ENCODE measurements at places on chromosomes 1 and 21.

DNA sequence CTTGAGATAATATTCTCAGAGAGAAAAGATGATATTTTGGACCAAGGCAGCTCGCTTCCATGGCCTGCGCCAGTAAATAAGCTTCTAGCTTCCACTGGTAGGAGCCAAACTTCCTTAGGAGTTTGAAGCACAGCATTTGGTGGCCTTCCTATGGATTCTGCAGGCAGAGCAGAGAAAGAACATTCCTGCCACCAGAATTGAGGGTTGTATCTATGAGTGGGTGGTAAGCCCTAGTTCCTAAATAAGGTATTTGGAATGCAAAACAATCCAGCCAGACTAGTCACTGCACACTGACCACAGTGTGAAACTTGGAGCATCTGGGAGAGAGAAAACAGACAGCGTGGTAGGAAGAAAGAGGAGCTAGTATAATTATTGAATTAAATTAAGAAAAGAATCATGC lies 54.1 kb upstream of the BCAR3 start:
- no peak for DNase-seq

DNA sequence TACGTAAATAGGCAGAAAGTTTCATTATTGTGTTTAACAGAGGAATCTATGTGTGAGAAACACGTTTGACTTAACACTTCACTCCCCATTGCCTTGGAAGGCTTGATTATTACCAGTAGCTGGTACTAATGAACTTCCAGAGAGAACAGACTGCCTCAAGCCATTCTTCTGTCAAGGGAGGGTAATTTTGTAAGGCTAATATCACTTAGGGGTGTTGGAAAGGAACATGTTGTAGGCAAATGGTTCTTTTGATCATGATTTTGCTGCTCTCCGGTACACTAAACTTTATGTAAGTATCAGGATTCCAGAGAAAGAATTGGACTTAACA lies 1.8 kb downstream of the LAMC1 start:
- no peak for DNase-seq

DNA sequence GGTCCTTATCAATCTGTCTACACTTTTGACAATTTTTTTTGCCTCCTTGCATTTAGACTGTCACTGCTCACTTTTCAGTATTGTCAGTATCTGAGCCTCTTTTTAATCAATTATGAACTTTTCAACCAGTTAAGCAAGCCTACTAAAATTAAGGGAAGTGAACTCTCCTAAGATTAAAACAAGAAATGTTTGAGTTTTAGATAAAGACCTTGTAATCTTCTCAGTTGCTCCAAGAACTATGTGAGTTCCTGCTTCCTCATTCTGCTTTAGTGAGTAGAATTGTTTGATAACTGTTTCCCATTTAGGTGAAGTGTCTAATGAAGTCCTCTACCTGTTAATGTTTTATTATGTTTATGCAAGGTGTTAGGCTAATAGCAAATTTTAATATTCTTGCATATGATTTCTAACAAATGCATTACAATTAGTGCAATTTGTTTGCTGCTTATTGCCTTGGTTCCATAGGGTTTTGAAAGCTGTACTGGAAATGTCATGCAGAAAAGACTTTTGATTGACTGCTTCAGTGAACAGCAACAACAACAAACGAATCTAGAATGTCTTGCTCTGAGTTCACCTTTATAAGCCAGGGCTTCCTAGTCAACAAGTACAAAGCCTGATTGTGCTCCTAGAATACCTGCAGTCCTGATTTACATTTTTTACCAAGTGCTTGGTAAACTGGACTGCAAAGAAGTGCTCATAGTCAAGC lies 40.9 kb downstream of the PLA2G4A start:
- no peak for DNase-seq

GRCh38 chr1:110524311-110525248 lies 5.6 kb upstream of the KCNA10 start:
- peak; percentile 9 for DNase-seq

- DNase-seq, result no peak
Observed at GRCh38 chr1:30194046-30194619, 529.3 kb downstream of the MATN1 start.

DNA sequence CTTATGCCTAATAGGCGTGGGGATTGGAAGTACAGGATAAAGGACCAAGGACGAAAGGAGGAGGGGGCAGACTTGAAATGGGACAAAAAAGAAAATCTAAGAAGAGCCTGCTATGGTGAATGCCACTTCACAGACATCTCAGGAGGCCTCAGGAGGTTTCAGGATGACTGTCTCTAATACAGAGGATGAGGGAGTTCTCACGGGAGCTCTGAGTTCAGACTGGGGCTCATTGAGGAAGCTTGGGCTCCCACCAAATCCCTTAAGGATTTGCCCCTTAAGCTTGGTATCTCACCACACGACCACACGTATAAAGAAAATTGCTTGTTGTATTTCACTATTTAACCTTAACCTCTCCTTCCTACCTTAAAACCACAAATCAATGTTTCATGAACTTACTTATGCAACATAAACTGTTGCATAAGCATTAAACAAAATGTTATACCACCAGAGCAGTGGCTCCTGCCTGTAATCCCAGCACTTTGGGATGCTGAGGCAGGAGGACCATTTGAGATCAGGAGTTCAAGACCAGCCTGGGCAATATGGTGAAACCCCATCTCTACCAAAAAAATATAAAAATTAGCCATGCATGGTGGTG lies 12.4 kb downstream of the SLC30A1 start:
- DNase-seq, result no peak

DNA sequence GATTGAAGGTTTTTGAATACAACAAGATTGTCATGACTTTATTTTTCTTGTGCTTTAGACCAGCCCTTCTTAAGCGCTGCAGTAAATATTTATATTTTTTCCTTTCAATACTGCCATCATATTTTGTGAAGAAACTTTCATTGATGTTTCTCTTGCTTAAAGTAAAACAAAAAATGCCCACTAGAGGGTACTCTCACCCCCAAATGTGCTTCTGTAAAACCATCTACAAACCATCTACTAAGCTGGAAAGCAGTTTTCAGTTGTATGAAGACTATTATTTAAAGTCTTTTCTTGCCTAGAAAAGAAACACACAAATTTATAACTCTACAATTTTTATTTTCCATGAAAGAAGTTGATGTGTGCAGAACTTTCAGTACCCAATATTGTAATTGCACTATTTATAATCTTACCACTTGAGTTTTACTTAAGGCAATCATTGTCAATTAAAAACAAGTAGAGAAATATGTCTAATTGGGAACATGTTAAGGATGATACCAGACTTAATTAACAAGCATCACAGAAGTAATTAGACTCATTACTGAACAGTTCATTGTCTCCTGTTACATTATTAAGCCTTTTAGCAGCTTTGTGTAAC lies 10.7 kb downstream of the LEPR start:
- no peak for DNase-seq

GRCh38 chr1:59063501-59063900 lies 233.4 kb upstream of the FGGY start:
- DNase-seq, result no peak
